ENCODE measurements at places on chromosomes 12 and 14.

GRCh38 chr12:25376407-25376806 lies 125.7 kb upstream of the KRAS start:
- DNase-seq = no peak

DNA sequence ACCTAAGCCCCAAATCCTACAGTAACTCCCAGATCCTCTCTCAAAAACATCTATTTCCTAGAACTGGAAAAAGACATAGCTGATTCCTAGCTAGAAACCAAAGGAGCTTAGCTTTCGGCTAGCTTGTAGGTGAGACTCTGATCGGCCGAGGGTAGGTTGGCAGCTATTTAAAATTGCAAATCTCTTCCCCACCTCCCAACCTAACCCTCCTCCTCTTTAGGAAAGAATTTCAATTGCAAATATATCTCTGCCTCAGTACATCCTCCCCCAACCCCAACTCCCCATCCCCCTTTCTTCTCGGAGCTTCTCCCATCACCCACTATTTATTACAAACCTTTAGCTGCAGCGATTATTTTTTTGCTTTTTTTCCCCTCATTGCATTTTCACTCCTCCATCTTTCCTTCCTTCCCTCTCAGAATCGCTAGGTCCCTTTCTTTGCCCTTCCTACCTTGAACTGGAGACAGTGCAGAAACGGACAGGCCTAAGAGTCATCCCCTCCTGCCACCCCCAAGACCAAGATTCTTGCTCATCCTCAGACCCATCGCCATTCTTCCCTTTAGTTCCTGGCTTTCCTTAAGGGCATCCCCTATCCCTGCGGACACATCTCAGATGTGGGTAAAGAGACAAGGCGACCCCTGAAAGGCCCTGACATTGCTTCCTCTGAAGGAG lies 13.4 kb downstream of the ZFHX2 start:
- no peak for DNase-seq

- DNase-seq = no peak
Measured at GRCh38 chr12:104313568-104314241, 10.2 kb downstream of the EID3 start.

GRCh38 chr14:28767030-28767852 lies 654 bp downstream of the FOXG1 start:
- no peak for DNase-seq

GRCh38 chr12:95940514-95940913 lies 1.9 kb downstream of the CCDC38 start:
- no peak for DNase-seq

GRCh38 chr12:55780685-55781084 lies 36.8 kb downstream of the SARNP start:
- DNase-seq = no peak

DNA sequence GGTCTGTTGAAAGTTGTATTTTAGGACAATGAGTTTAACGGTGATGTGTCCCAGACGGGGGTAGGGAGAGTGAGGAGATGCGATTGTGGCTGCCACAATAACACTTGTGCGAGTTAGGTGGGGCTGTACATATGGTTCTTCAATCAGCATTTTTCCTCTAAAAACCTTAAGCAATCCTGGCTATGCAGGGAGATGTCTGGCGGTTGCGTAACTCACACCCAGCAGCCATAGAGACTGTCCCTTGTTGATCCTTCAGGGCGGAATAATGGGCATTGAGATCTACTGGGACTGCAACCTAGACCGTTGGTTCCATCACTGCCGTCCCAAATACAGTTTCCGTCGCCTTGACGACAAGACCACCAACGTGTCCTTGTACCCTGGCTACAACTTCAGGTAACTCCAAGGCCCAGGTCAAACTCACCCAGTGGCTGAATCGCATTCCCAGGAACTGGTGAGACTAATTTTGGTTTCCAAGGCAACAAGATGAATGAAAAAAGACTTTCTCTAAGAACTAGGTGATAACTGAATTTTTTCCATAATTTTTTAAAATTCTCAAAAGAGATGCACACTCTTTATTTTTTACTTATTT lies 34.6 kb downstream of the P2RX7 start:
- DNase-seq = no peak

Measured in stimulated activated CD8-positive, alpha-beta memory T cell treated with anti-CD3 and anti-CD28 coated beads, Interleukin-7, amount 100 ng/mL, for 1 hour (primary cell).